Kidney (tissue), 22 donors: ENCODE measurements at places on chromosomes 6 and 20. TPM values are rescaled to one million over a fixed set of nuclear protein-coding genes. Genes with fewer than 3 reads are reported as not detected.

Gene CGAS
- 5.9 TPM for total RNA-seq

Gene TPD52L1
- total RNA-seq, result 69.1 TPM

Gene MUC21
- not detected for total RNA-seq

Gene PPP1R3G
- 1.9 TPM for total RNA-seq

Gene MDFI
- 16.9 TPM for total RNA-seq

Gene ADGRF1
- total RNA-seq, result 58.8 TPM

Gene SDC4
- total RNA-seq, result 397 TPM

Gene FILIP1
- 4.6 TPM for total RNA-seq

Gene FLRT3
- 70.3 TPM for total RNA-seq

Gene OPRL1
- 1.2 TPM for total RNA-seq

Gene C6orf163
- 4.2 TPM for total RNA-seq
